ENCODE measurements at places on chromosomes 13 and 19.

DNA sequence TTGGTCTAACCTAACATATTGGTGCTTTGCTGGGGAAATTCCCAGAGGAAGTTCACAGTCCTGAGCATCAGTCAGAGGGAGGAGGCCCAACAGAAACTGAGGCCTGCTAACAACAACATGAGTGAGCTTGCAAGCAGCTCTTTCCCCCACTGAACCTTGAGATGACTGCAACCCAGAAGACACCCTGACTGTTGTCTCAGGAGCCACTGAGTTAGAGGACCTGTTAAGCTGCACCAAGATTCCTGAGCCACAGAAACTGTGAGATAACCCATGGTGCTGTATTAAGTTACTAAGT lies 193.2 kb upstream of the UBL3 start:
- DNase-seq = no peak

GRCh38 chr13:32176696-32177095 lies 138.5 kb downstream of the ZAR1L start:
- DNase-seq = no peak

DNA sequence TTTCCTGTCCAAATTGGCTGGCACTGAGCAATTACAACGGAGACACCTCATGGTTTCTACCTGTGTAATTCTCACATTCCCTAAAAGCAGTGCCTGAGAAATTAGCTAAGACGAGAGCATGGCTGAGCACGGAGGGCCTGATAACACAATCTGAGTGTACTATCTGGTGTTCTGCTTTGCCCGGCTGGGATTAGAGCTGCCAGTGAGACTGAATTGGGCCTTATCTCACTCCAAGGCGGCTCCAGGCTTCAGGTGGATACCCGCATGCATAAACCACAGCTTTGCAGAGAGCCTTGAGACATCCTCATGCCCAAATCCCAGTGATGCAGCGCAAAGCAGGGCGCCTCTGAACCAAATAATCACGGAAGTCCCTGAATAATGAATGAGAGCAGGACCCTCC lies 172.3 kb downstream of the OXGR1 start:
- DNase-seq = no peak

DNA sequence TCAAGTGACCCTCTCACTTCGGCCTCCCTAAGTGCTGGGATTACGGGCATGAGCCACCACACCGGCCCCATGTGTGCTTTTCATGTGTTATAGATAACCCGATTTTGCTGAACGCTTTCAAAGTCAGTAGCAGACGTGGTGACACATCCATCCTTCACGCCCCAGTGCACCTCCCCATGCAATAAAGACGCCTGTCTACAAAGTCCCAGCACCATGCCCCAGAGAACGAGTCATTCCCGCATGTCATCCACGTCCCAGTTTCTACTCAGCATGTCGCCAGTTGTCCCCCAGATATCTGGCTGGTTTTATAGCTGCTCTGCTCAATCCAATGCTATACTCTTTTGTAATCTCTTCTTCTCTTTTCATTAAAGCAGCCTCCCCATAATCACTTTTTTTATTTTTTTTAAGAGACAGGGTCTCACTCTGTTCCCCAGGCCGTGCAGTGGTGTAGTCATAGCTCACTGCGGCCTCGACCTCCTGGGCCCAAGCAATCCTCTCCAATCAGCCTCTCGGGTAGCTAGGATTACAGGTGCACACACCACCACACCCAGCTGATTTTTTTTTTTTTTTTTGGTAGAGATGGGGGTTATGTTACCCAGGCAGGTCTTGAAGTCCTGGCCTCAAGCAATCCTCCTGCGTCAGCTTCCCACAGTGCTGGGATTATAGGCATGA lies 42.5 kb downstream of the DNM2 start:
- DNase-seq = peak; percentile 57

GRCh38 chr13:93326234-93326811 lies 99.7 kb downstream of the GPC6 start:
- no peak for DNase-seq

DNA sequence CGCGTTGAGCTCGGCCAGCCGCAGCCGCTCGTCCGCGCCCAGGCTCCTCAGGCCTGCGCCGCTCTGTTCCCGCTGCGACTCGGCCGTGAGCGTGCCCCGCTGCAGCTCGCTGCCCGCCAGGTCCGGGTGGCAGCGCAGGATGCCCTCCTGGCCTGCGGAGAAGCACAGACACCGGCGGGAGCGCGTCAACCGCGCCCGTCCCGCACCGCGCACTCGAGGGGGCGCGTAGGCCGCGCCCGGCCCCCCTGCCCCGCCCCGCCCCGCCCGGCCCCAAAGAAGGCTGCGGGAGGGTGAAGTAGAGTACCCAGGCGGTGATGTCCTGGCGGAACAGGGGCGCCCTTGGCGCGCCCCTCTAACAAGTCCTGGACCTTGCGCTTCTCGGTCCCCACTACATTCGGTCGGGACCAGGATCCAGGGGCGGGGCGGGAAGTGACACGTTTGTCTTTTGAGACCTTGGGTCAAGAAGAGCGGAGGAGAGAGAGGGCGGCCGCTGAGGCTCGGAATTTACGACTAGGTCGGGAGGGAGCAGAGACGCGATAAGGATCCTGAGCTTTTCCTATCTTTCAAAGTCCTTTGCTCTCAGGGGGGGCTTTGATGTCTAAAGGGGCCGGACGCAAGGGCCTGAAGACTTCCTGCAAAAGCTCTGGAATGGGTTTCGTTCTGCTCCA lies 9.3 kb upstream of the CDX2 start:
- no peak for DNase-seq

GRCh38 chr13:38908574-38908973 lies 82.1 kb downstream of the STOML3 start:
- no peak for DNase-seq

GRCh38 chr19:40539070-40539469 lies 37.6 kb upstream of the SHKBP1 start:
- DNase-seq = no peak

- DNase-seq = peak; percentile 24
Observed at GRCh38 chr19:58229255-58229639, 533 bp downstream of the ZNF544 start.
